Pancreas (tissue), 10 donors: ENCODE measurements at places on chromosomes 2 and 18. TPM values are rescaled to one million over a fixed set of nuclear protein-coding genes. Genes with fewer than 3 reads are reported as not detected.

The ANKRD53 gene
- 3.8 TPM for total RNA-seq

The PSME4 gene
- total RNA-seq: 27.7 TPM

The TM4SF20 gene
- total RNA-seq: not detected

The IL1F10 gene
- not detected for total RNA-seq

The CNGA3 gene
- 0.34 TPM for total RNA-seq

The TXNDC2 gene
- not detected for total RNA-seq

The EPAS1 gene
- total RNA-seq: 66.4 TPM

The DSC2 gene
- 12.4 TPM for total RNA-seq
